AG09309 (cell line): ENCODE measurements at places on chromosomes 3 and 15.

DNA sequence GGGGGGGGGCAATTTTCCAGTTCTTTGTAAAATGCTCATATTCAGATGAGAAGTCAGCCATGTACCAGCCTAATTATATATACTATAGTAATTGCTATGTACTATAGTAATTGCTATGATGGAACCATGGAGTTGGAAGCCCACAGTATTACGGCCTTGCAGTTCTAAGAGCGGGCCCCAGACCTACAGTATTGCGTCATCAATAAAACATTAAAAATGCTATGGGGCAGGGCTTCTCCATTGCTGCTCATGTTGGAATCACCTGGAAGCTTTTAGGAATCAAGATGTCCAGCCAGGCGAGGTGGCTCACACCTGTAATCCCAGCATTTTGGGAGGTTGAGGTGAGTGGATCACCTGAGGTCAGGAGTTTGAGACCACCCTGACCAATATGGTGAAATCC is 443.7 kb upstream of the GRM7 start:
- DNase-seq: no peak

- no peak for DNase-seq
These were observed 330.8 kb upstream of the AGTR1 start for GRCh38 chr3:148366743-148367410.

GRCh38 chr3:196227121-196227561 is 10.8 kb downstream of the SLC51A start:
- DNase-seq: no peak

- DNase-seq: no peak
These were observed 19.8 kb upstream of the SOX2 start for GRCh38 chr3:181691901-181692300.

DNA sequence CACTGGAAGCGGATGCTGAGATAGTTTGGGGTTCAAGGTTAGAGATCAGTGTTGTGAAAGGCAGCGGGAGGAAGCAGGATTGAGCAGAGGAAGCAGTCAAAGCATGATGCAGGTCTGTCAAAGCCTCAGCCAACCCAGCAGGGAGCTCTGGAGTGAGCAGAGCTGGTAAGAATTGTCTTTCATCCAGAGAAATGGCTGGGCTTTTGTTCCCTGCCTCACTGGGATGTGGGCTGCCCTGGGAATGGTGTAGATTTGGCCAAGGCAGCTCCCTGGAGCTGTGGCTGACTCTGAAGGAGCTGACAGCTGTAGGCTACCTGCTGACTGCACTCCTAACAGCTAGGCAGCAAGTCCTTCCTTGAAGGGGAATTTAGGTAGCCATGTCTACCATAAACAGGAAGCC is 61.9 kb upstream of the STXBP5L start:
- DNase-seq: no peak

DNA sequence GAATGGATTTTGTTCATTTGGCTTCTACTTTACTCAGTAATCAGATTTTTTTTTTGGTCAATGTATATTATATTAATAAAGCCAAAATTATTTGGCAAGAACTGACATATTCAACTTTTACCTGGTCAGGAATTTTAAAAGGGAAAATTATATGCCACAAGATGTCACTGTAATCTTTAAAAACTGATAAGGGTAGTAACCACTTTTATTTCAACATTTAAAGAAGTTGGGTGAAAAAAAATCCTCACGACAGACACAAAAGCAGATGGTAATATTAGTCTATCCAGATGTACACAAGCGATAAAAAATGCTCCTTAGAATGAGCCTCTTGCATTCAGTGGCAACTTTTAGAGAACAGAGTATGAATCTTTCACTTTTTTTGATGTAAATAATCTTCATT is 101.9 kb downstream of the SERPINI1 start:
- no peak for DNase-seq
